ENCODE measurements at places on chromosomes 13 and 19.

- DNase-seq: no peak
Measured at GRCh38 chr13:22095794-22096193, 424.9 kb downstream of the FGF9 start.

GRCh38 chr13:54177466-54177865 lies 1148.9 kb downstream of the OLFM4 start:
- no peak for DNase-seq

DNA sequence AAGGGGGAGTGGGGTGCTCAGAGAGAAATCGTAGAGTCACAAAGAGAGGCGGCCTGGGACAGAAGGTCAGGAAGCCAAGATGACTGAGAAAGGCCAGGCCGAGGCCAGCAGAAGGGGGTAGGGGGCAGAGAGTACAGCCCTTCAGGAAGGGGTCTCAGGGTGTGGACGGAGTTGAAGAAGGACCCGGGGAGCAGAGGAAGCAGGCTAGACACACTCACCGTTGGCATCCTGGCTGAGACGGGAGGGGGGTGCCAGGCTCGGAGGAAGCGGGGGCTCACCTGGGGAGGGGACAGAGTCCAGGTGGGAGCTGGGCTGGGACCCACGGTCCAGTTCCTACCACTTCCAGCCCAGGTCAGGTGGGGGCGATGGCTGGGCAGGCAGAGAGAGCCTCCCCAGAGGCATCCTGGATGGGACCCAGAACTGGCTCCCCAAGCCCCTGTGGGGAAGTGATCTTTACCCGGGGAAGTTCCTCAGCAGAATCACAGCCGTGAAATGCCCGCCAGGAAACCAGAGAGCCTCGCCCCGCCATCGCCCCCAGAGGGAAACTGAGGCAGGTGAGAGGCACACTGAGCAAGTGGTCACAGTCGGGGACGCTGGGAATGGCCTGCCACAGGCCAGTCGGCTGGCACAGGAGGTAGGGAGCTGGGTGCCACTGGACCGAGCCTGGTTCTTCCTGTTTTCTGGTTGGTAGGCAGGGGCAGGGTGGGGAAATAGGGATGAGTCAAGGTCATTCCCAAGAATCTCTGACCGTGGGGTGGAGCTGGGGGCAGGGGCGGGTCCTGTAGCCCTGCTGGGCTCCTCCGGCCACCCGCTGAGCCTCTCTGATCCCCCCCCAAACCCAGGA lies 1.4 kb downstream of the MATK start:
- DNase-seq: no peak

- DNase-seq: no peak
Measured at GRCh38 chr13:70694996-70695715, 586.9 kb upstream of the KLHL1 start.

DNA sequence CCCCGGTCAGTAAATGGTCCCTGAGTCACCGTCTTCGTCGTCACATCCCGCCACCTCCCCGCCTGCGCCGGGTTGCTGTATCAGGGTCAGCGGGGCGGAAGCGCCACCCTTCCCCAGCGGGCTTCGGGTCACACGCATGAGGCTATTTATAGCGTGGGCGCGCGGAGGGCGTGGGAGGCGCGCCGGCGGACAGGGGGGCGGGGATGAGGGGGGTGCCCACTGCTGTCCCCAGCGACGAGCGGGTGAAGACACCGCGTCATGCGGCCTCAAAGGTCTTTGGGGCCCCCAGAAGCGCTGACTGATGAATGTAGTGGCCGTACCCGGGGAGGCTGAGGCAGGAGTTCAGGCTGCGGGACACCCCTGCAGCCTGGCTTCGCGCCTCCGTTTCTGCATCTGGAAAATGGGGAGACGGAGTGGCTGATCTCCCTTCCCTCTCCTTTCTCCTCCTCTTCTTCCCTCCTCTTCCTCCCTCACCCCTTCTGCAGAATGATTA lies 7.9 kb downstream of the UNC13A start:
- DNase-seq: no peak
